ENCODE measurements at places on chromosomes 3 and 15.

- DNase-seq: no peak
Observed at GRCh38 chr3:169299129-169299528, 364.4 kb downstream of the MECOM start.

GRCh38 chr3:196541684-196542445, 26.5 kb downstream of the WDR53 start:
- DNase-seq: no peak

DNA sequence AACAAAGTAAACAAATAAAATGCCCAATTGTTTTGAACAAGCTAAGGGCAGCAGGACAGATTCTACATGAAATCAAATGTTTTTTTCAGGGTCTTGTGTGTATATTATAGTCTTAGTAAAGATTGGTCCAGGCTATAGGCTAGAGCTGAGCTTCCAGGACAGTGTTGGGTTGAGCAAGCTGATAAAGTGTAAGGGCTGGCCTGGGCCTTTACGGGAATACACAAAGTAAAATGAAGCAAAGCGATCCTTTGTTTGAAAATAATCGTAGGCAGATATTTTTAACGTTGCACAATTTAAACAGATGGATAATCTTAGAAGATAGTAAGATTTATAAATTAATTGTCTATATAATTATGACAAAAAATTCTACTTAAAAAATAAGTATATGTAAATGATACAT, 1204.6 kb downstream of the OTOL1 start:
- no peak for DNase-seq

DNA sequence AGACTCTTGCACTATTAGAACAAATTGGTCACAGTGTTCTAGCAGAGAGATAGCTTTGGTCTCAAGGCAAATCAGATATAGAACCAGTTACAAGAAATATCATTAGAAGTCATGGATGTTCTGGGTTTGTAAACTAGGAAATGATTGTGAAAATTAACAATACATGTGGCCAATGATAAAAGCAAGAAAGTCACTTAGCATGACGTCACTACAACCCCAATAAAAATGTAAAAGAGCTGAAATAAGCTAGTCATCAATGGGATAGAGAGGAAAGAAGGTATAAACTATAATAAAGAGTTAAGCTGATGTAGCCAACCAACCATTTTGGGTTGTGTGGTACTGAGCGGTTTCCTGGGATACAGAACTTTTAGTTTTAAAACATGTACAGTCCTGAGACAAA, 32.1 kb upstream of the KCNH8 start:
- no peak for DNase-seq

- DNase-seq: no peak
Observed at GRCh38 chr3:195732940-195733339, 12.2 kb downstream of the MUC20 start.
